IPS DF 6.9 (cell line): ENCODE measurements at places on chromosomes 5 and 9.

- DNase-seq = no peak
These were observed 110.3 kb downstream of the VAV2 start for GRCh38 chr9:133881671-133882381.

GRCh38 chr5:41842777-41843176 is 27.4 kb downstream of the OXCT1 start:
- no peak for DNase-seq

DNA sequence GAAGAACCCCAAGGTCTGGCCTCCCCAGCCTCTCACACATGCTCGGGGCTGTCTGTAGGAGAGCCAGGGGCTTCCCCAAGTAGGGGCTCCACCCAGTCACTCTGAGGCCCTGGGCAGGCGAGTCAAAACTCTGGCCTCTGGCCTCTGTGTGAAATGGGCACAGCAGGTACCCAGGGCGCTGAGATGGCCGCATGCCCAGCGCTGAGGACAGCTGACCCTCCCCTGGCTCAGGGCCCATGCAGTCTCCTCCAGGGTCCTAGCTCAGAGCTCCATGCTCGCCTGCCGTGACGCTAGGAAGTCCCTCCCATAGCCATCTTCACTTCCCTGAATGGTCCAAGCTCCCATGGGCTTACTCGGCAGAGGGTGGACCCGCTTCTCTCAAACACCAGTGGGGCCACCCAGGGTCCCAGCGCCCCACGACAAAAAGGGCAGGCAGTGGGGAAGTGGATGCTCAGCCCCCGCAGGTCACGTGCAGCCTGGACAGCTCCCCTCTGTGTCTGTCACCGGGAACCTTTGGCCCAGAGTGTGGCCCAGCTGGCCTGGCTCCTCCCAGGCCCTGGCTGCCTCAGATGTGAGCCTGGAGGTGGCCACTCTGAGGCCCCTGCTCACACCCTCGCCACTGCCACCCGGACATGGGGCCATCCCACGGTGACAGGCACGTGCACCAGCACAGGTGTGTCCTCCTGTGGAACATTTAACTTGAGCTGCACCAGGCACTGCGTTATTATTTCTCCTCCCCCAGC is 12.2 kb upstream of the VAV2 start:
- DNase-seq = no peak

DNA sequence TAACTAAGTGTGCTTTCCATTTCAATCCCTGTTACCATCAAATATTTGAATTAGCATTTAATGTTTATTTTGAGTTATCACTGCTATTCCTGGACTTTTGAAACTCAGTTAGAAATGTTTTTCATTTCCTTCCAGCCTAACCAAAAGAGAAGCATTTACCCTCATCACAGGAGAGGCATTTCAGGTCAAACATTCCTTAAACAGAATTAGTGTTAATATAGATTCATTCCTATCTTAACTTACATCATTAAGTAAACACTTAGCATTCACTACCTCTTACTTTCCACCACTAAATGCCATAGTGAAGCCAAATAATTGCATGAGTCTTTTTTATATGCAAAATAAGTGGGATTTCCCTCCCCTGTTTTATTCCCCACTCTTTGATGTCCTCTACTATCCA is 136.6 kb upstream of the OR13F1 start:
- no peak for DNase-seq

DNA sequence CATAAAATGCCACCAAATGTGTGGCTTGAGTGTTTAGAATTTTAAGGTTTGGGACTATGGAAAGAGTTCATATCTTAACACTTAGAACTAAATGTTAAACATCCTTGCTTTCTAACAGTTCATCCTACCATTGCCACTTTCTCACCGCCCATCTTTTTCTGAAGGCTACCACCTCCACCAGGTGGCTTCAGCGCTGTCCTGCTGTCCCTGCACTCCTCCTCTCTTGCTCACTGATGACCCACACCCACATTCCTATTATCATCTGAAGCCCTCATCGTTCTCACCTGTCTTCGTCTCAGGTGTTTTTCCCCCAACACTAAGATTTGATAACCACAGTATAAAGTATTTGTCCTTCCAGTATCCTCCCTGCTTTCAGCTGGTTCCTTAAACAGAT is 7.4 kb downstream of the MEGF10 start:
- no peak for DNase-seq

- DNase-seq = no peak
These were observed 246.1 kb upstream of the ANKH start for GRCh38 chr5:15117688-15118087.

DNA sequence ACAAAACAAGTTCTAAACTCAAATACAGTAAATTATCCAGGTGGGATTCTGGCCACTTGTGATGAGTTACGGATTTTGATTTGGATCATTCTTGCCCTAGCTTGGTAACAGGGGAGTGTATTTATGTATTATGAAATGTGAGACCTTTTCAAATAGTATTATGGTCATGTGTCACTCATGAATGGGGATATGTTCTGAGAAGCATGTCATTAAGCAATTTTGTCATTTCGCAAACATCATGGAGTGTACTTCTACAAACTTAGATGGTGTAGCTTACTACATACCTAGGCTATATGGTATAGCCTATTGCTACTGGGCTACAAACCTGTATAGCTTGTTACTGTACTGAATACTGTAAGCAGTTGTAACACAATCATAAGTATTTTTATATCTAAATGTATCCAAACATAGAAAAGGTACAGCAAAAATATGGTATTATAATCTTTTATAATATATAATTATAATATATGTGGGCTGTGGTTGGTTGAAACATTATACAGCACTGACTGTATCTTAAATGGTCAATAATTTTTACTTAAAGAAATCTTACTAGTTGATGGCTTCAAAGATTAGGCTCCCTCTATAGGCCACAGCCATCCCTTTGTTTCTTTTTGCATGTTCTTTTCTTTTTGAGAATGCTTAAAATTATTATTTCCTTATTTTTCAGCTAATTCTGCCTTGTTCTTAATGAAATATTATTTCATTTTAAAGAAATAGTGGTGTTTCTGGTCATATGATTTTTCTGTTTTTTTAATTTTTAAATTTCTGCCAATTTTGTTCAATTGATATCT is 128.4 kb downstream of the MAST4 start:
- no peak for DNase-seq

DNA sequence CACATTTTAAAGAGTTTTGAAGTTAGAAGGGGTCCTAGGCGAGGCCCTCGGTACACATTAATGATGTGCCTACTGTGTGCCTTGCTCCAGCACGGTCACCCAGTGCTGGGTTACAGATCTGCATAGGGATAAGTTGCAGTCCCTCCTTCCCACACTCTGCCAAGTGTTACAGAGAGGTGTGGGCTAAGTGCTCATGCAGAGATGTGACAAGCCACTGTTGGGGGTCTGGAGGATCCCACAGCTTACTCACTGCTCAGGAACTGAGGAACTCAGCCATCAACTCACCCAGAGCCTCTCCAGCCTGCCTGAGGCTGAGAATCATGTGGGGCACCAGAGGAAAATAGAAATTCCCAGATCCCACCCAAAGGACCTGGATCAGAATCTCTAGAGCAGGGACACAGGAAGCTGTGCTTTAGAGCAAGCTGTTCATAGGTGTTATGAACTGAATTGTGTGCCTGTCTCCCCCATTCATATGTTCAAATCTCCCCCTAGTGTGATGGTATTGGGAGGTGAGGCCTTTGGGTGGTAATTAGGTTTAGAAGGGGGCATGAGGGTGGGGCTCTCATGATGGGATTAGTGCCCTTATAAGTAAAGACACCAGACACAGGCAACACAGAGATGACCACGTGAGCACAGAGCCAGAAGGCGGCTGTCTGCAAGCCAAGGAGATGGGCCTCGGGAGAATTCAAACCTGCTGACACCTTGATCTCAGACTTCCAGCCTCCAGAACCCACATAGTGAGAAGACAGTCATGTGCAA is 164.1 kb downstream of the HSD17B3 start:
- DNase-seq = no peak

DNA sequence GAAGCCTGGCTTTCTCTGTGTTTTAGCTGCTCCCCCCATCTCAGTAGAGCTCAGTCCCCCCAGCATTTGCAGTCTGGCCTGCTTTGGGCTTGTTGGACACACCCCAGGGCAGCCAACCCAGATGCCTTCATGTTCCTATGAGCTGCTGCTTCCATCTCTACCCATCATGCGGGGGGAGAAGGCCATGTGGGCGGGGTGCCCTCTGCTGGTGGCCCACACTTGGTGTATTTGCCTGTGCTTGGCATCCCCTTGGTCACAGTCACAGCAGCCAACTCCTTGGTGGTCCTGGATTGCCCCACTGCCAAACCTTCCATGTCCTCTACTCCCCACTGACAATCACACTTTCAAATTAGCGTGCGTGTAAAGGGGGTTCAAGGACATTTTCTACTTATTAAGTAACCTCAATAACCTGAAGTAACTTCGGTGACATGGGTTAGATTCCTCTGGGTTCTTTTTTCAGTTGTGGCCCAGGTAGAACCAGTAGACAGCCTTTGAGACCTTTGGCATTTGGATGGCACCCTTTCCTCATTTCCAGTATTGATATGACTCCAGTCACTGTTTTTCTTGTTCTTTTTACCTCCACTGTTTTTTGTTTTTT is 42.8 kb downstream of the SNX30 start:
- DNase-seq = peak; percentile 54

- no peak for DNase-seq
These were observed 61.0 kb upstream of the DAPK1 start for GRCh38 chr9:87436716-87437115.

- DNase-seq = no peak
These were observed 941 bp downstream of the XPA start for GRCh38 chr9:97695995-97696802.

- no peak for DNase-seq
These were observed 211.4 kb downstream of the KIAA0825 start for GRCh38 chr5:94407023-94407422.

DNA sequence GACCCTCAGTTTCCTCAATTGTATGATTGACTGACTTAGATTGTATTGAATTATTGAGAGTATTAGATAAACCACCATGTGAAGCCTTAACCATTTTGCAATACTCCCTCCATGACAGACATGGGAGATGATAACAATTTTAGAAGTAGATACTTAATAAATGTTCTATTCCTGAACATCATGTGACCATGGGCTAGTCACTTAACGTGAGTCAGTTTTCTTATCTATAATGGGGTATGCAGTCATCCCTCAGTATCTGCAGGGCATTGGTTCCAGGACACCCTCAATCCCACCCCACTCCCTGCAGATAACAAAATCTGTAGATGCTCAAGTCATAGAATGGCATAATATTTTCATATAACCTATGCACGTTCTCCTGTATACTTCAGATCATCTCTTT is 31.0 kb downstream of the SNX18 start:
- DNase-seq = no peak

GRCh38 chr5:179287631-179288030 is 57.6 kb downstream of the ADAMTS2 start:
- DNase-seq = no peak

GRCh38 chr9:93699650-93700049 is 123.3 kb downstream of the PHF2 start:
- DNase-seq = no peak

GRCh38 chr9:18638371-18639249 is 164.7 kb downstream of the ADAMTSL1 start:
- DNase-seq = no peak

- no peak for DNase-seq
These were observed 89.0 kb upstream of the IRX2 start for GRCh38 chr5:2840372-2840915.

DNA sequence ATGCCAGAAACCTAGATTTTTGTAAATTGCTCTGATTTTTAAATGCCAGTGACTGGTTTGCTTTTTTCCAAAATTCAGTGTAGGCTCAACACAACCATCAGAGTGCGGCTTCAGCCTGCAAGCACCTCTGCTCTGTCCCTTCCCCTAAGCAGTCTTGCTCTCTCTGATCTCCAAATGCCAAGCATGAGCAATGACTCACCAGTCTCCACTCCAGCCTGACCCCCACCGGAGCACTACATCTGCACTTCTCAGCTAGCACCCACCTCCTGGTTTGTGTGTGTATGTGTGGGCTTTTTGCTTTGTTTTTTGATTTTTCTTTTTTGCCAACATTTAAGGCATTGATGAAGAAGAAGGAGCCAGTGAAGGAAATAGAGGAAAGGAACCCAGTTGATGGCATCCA is 61.4 kb upstream of the ADRA1B start:
- DNase-seq = no peak

- peak; percentile 27 for DNase-seq
These were observed 97.4 kb downstream of the OSTF1 start for GRCh38 chr9:75185585-75186170.

- no peak for DNase-seq
These were observed 19.4 kb downstream of the CAVIN4 start for GRCh38 chr9:100597236-100597635.

DNA sequence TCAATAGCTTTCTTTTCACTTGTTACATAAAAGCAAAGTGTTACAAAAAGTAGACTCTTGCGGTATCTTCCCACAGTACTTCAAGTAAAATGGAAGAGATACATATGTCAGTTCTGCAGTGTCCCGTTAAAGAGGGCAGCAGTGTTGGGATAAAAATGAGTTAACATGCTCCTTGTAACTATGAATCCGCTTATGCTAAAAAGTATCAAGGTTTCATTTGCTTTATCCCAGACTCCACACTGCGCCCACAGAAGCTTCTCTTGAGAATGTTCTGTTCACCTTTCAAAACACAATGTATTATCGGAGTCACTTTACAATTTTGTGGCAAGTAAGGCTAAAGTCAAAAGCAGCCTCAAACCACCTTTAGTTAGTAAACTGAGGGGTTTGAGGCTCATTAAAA is 790 bp downstream of the PTAR1 start:
- no peak for DNase-seq

DNA sequence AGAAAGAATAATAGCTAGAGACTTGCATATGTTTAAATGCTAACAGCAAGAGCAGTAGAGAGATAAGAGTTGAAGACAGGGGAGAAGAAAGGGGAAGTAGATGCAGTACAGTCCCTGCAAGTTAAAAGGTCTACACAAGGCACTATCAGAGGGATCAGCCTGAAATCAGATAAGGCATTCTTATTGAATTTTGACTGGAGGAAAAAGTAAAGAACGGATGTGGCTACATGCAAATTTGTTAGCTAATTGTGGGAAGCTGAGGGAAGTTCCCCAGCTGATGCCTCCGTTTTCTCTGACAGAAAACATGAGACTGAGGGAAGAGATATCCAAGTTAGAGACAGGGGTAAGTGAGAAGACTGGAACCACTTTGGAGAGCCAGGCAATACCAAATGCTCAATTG is 12.9 kb upstream of the RHOBTB3 start:
- no peak for DNase-seq

DNA sequence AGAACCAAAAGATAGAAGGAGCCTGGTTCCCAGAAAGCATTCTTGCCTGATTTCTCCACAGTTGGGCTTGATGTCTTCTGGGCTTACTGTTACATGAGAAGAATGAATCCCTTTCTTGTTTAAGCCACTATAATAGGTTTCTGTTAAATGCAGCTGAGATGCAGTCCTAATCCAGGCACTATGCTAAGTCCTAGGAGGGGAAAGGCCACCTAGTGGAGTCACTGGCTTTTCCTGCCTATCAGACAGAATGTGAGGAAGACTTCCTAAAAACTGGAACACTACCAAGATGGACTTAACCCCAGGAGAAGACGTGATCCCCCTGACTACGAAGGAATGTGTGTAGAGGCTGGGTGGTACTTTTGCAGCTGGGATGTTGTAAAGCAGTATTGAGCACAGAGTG is 34.3 kb upstream of the FSD1L start:
- no peak for DNase-seq
